ENCODE measurements at places on chromosomes 4 and X.
A peak's percentile ranks its signal among the peaks of the same experiment; 100 is the strongest.

DNA sequence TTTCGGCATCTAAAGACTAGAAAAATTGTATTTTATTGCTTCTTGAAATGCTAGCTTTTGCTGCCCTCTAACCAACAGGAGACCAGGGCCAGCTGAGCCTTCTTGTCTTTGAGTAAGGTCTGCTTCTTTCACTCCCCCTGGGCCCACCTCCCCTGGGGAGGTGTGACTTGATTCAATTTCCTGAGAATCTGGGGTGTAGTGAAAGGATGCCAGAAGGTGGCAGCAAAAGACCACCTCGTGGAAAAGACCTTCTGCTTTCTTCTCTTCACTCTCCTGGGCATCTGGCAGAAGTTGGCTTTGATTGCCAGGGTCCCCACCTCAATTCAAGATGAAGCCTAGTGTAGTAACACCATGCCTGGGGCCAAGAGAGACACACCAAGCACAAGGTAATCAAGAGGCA, 96.5 kb upstream of the MAOA start:
- peak; percentile 62 for DNase-seq

- no peak for DNase-seq
Observed at GRCh38 chrX:37834937-37835336, 12.4 kb downstream of the DYNLT3 start.

- DNase-seq = no peak
Observed at GRCh38 chr4:149605601-149606378, 209.9 kb downstream of the IQCM start.

- DNase-seq = peak; percentile 75
Observed at GRCh38 chr4:22515145-22515887, 550 bp downstream of the ADGRA3 start.

DNA sequence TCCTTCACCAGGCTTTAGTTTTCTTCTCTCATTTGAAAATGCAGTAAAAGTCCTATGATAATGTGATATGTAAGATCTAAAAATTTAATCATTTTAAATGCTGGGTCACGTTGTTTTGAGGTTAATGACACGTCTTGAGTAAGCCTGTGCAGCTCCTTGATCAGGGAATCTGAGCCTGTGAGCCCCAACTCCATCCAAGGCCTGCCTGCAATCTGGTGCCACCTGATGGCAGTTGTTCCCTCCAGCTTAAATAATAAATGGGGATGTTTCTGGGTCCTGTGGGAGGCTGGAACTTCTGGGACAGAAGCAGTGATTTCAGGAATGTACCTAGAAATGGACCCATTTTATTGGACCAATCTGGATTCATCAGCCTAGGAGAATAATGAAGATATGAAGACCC, 455.4 kb upstream of the ADGRL3 start:
- DNase-seq = no peak

DNA sequence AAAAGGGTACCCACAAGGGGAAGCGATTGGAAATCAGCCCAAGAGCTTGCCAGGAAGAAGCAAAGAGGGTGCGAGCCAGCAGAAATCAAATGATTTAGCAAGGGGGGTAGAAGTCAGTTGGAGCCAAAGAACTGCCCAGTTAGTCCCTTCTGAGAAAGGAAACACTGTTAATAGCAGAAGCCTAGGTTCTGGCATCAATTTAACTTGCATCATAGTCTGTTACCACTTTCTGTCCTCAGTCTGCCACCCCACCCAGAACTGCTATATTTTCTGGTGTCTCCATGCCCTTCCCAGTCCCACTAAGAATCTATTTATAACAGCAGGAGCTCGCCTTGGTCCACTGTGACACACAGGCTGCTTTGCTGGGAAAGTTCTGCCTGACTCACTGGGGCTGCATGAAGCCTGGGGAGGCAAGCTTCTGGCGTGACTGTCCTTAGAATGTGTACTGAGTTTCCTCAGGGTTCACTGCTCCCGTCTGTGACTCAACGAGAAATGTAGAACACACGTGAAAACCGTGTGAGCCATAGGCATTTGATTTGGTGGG, 157.8 kb upstream of the TTC29 start:
- no peak for DNase-seq

DNA sequence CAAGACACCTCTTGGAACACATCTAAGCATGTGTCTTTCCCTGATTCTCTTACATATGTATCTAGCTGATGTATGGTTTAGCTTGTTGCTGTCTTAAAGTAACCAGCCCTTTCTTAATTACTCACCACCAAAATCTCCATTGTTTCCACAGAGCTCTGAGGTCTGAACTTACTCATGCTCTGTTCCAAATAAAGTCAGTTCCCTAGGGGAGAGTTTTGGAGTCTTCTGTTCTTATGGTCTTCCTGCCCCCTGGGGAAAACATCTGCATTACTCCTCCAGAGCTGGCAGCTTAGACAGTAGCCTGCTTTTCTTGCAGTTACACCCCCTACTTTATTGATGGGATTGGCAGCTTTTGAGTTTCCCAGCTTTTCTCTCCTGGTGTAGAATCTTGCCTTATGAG, 125.8 kb downstream of the EDA start:
- DNase-seq = no peak

- DNase-seq = no peak
Observed at GRCh38 chr4:129822701-129823100, 726.7 kb downstream of the C4orf33 start.

GRCh38 chr4:80079255-80079923, 6.4 kb upstream of the ANTXR2 start:
- no peak for DNase-seq

DNA sequence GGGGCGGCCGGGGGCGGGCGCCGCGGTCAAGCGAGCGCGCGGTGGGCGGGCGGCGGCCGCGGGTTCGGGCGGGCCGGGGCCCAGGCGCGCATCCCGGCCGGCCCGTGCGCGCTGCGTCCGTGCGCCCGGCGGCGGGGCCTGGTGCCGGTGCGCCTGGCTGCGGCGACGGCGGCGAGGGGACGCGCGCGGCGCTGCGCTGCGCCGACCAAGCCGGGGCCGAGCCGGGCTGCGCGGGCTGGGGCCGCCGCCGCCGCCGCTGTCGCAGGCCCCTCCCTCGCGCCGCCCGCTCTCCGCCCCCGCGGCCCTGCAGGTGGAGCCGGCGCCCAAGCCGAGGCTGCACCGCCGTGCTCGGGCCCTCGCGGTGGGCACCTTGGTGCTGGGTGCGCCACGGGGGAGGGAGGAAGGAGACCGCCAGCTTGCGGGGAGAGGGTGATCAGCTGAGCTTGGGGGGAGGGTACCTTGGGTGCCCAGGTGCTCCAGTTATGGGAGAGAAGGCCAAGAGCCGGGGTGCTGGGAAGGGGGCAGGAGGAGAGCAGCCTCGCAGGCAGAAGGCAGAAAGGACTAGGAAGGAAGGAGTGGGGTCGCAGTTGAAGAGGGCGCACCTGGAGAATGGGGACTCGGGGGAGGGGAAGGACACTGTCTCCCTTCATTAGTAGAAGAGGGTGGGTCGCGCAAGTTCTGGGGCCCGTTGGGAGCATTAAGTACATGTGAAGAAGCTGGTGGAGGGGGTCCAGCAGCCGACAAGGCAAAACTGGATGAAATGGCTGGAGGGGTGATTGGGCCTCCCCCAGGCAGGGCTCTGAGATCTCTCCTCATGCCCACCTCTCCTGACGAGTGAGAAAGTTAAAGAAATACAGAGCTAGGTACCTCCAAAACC, at the start of gene PPP2R2C:
PPP2R2C (minus strand) TSS at position 228 of the 877 bp plus-strand sequence. CDS start 385 bp downstream, outside the sequence.
- DNase-seq = peak; percentile 53

GRCh38 chr4:185396724-185397385, at the start of gene ANKRD37:
Gene ANKRD37, plus strand, starts transcription at chr4:185396841. Its CDS starts 83 bp downstream, at chr4:185396924.
- DNase-seq = no peak

DNA sequence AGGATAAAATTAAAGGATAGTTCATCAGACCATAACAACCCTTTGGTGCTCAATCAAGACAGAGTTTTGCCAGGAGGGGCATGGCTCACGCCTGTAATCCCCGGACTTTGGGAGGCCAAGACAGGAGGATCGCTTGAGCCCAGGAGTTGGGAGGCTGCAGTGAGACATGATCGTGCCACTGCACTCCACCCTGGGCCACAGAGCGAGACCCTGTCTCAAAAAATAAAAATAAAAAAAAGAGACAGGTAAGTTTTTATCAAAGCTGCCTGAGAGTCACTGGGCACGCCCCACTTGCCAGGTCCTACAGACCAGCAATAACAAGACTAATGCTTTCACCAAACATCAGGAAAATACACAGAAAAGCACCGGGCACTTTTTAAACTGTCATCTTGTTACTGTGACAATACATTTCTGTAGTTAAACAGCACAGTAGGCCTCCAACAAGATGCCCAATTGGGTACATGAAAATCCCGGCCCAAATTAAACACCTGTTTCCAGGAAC, 765 bp downstream of the CFAP97 start:
- peak; percentile 60 for DNase-seq

GRCh38 chr4:134708026-134708425, 506.4 kb upstream of the PABPC4L start:
- DNase-seq = no peak

DNA sequence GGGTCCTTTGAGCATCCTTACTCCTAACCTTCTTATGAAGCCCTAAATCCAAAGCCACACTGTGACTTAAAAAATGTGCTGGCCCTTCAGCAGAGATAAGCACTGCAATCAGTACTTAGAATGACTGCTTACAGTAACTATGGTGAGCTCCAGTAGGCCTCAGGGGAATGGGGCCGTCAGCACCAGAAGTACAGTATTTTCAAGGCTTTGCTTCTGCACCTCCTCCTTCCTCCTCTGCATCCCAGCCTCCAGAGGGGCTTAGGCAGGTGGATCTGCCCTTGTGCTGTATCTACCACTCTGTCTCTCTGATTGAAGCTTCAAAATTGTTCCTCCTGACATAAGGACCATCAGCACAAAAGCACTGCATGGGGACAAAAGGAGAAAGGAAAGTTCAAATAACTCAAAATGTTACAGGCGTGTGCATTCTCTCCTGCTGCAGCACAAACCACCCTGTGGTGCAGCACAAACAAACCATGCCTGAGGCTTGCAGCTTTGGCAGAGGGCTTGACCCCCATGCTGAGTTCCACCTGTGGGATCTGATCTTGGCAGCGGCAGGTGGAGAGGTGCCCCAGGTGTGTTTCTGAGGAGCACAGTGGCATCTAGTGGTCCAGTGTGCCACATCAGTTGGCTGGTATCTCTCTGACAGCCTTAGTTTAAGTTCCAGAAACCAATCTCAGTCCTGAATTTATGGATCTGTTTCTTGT, 164.7 kb downstream of the SOWAHB start:
- DNase-seq = no peak

DNA sequence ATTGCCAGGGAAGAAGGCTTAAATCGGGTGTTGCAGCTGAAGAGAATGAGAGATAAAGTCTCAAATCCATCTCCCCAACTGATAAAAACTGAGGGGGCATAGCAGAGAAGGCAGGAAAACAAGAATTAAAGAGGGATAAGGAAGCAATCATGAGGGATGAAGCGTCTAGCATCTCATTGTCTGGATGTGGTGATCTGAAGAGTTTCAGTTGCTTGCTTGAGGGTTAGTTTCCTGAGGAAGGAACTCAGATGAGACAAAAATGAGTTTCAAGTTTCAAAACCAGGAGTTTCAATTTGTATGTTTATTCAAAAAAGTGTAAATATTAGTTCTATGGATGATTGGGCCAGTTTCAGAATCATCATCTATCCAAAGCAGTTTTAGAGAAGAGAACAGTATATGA, 496.9 kb downstream of the RAB28 start:
- no peak for DNase-seq

Data from activated CD8-positive, alpha-beta memory T cell treated with anti-CD3 and anti-CD28 coated beads for 24 hours (primary cell).